Lung (tissue), 17 donors: ENCODE measurements at places on chromosomes 2 and 18. TPM values are rescaled to one million over a fixed set of nuclear protein-coding genes. Genes with fewer than 3 reads are reported as not detected.

DNA sequence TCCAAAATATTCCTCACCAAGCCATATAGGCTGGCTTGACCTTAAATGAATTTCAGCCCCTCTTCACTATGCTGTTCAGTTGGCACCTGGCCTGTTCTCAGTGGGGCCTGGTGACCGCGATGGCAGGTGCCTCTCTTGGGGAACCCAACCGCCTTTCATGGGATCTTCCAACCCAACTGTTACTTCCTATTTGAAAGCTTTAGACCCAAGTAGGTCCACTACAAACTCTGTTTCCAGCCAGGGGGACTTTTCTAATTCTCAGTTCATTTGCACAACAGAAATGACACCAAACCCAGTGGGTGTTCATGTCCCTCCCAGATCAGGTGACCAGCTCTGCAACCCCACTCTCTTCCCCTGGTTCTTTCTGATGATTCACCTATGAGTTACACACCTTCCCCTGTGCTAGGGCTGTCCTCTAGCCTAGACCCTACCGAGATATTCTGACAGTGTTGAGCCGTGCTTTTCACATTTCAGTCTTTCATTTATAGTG lies 35.6 kb upstream of the NDUFV2 start:
- DNase-seq, result no peak

- peak; percentile 55 for DNase-seq
Observed at GRCh38 chr2:143476336-143477087, 347.3 kb downstream of the ARHGAP15 start.

DNA sequence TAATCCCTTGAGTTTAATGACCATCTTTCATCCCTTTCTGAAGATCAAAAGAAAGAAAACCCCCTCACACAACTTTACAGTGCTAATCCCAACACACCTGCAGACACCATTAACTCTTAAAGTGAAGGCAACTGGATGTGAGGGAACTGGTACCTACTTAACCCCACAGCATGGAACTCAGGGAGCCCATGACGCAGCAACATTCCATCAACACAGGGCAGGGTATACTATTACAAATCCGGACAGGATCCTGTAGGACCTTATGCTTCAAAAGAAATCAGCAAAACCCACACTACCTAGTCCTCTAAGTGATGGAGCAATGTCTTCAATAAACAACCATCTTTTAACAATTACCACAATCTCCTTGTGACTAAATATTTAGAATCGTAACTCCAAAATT lies 78.6 kb downstream of the FARSB start:
- DNase-seq, result no peak

DNA sequence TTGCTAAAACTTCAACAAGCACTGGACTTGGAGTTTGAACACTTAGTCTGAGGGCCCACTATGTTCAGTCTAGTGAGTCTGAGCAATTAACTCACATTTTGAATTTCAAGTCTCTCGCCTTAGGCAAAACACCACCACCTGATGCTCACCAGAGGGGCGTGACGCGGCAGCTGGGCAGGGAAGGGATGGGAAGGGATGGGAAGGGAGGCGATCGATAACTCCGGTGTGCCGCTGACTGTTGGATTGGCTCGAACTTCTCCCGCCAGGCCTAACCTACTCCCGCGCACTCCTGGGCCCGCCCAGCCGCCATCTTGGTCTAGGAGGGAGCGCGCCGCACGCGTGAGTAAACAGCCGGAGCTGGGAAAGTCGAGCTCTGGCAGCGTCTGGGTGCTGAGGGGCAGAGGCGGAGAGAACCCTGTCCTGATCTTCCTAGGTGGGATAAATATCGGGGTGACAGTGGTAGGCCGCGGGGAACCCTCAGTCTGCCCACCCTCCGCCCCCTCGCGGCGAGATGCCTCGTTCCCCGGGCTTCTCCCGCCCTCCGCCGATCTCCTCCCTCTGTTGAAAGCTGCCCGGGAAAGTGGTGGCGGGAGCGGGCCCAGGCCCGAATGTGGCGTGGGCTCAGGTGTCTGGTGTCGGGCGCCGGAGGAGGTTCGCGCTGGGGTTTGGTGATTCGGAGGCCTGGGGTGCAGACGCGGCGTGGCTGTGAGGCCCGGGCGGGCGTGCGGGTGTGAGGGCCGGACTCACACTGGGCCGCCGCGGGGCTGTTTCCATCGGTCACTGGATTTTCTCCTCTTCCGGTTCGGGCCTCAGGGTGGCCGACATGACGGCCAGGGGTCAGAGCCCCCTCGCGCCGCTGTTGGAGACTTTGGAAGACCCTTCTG lies at the start of gene RIF1:
Gene RIF1 (plus strand): TSS at position 302 of the 884 bp plus-strand sequence. CDS start 522 bp downstream, at position 824.
- peak; percentile 93 for DNase-seq

DNA sequence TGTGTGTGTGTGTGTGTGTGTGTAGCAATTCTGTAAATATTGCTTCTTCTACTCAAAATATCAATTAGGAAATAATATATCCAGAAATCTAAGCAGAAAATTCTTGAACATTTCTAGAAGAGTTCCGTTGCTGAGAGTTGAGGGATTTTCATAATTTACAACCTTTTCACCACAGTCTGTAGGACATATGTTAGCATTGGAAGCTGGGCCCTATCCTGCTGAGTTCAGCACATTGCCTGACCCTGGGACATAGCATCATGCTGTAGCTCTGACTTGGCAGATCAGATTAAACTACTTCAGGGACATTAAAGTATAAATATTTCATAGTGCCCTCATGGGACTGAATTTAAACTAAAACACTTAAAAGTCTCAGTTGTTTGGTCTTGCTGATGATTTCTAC lies 129.2 kb upstream of the KCNH7 start:
- DNase-seq, result no peak

- DNase-seq, result no peak
Observed at GRCh38 chr2:143994961-143995360, 525.0 kb downstream of the ZEB2 start.

- DNase-seq, result no peak
Observed at GRCh38 chr18:47244086-47244485, 7.4 kb downstream of the SKOR2 start.

DNA sequence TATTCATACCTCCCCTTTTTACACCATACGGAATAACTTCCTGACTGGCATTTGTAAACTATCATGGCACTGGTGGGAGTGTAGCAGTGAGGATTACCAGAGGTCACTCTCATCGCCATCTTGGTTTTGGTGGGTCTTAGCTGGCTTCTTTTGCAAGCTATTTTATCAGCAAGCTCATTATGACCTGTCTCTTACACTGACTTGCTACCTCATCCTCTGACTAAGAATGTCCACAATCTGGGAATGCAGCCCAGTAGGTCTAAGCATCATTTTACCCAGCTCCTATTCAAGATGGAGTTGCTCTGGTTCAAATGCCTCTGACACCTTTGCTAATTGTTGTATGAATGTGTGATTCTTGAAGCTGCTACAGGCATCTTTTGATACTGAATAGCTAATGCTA lies 950.8 kb upstream of the SLC39A10 start:
- DNase-seq, result no peak

DNA sequence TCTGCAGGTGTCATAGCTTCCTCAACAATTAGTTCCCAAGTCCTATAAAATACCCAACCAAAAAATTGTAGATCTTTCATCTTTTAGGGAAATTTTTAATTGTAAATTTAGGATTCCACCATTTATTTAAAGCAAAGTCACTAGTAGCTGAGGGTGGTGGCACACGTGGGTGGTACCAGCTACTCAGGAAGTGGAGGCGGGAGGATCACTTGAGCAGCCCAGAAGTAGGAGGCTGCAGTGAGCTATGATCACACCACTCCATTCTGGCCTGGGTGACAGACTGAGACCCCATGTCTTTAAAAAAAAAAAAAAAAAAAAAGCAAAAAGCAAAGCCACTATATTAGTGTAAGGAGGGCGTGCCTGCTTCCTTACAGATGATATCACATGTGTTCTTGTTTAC lies 60.3 kb upstream of the GREB1L start:
- DNase-seq, result no peak

GRCh38 chr2:164840930-164841718 lies 499 bp downstream of the COBLL1 start:
- peak; percentile 72 for DNase-seq

GRCh38 chr2:128710729-128711128 lies 392.1 kb upstream of the HS6ST1 start:
- no peak for DNase-seq

GRCh38 chr2:25374411-25374810 lies 32.7 kb upstream of the DNMT3A start:
- no peak for DNase-seq

- DNase-seq, result no peak
Observed at GRCh38 chr2:16250056-16250425, 309.7 kb downstream of the MYCN start.

DNA sequence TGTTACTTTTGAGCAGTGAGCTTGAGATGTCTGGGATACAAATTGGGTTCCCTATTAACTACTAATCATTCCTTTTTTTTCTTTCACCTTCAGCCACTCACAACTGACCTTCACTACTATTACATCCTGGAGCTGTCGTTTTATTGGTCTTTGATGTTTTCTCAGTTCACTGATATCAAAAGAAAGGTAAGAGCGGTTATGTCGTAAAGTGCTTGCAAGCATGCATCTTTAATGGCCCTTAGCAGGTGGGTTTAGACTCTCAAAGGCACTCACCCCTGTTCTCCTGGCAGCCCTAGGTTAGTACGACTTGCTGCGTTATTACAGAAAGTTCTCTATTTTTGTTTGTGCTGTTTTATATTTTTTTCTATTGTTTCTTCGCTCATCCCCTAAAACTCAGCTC lies 107.6 kb upstream of the NOSTRIN start:
- peak; percentile 61 for DNase-seq

GRCh38 chr2:223051693-223052289 lies at the start of gene KCNE4:
TSS of gene KCNE4 (plus strand) at chr2:223052190. CDS start at chr2:223052831, 641 bp downstream.
- peak; percentile 80 for DNase-seq

GRCh38 chr2:168703926-168704325 lies 98.5 kb upstream of the NOSTRIN start:
- no peak for DNase-seq

The SNORC gene
- 2.1 TPM for total RNA-seq

The UGT1A6 gene
- total RNA-seq, result 0.63 TPM

The PLB1 gene
- 5.3 TPM for total RNA-seq

The RNF144A gene
- 8.4 TPM for total RNA-seq

The CYBRD1 gene
- 66.1 TPM for total RNA-seq

The GULP1 gene
- total RNA-seq, result 86.7 TPM

The KIAA2012 gene
- total RNA-seq, result 8.5 TPM
